Ascending aorta (tissue), 2 donors: ENCODE measurements at places on chromosomes 6 and 20.
A peak's percentile ranks its signal among the peaks of the same experiment; 100 is the strongest.

DNA sequence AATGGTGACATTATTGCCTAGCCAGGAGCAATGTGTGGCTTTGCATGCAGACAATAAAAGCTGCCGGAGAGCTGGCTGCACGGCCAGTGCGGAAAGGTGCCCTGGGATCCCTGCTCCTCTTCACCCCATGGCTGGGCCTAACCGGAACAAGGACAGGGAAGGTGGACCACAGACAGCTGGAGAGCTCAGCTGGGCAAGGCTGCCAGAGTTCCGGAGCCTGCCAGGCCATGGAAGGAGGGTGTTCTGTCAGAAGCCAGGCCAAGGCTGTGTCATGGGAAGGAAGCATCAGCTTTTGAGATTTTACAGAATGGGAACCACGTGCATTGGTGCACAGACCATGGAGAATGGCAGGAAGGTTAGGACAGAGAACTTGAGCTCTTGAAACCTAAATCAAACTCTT is 25.0 kb downstream of the MAP1LC3A start:
- no peak overlapping the region for H3K27ac ChIP-seq
- H3K36me3 ChIP-seq, result no peaks in the 10 kb centered on the region
- no peaks in the 10 kb centered on the region for H3K4me1 ChIP-seq

- H3K27ac ChIP-seq, result no peak overlapping the region
- no peak overlapping the region for H3K4me3 ChIP-seq
- no peaks in the 10 kb centered on the region for H3K27me3 ChIP-seq
- H3K4me1 ChIP-seq, result no peaks in the 10 kb centered on the region
- H3K36me3 ChIP-seq, result no peaks in the 10 kb centered on the region
Measured at GRCh38 chr20:57421253-57422220, 30.3 kb downstream of the RBM38 start.

GRCh38 chr6:67914419-67914818 is 720.7 kb upstream of the ADGRB3 start:
- H3K27me3 ChIP-seq, result no peaks in the 10 kb centered on the region
- H3K27ac ChIP-seq, result no peak overlapping the region
- H3K4me1 ChIP-seq, result no peaks in the 10 kb centered on the region
- no peaks in the 10 kb centered on the region for H3K36me3 ChIP-seq

DNA sequence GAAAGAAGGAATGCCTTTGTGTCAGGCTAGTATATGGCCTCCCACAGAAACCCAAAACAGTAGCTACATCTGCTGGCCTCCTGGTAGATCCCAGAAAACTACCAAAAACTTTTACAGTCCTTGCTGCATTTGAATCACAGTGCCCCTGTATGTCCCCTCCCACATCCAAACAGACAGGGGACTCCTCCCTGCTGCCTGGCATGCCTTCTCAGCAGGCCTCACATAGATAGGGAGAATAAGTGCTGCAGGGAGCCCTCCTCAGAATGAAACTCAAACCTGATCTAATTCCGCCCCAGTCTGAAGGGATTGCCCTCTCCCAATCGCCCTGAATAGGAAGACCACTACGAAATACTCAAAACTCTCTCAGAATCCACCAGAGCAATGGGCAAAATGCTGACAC is 14.1 kb upstream of the DEFB116 start:
- no peak for DNase-seq
- no peaks in the 10 kb centered on the region for H3K36me3 ChIP-seq
- no peak overlapping the region for H3K27ac ChIP-seq
- H3K27me3 ChIP-seq, result no peaks in the 10 kb centered on the region
- no peaks in the 10 kb centered on the region for H3K4me1 ChIP-seq

DNA sequence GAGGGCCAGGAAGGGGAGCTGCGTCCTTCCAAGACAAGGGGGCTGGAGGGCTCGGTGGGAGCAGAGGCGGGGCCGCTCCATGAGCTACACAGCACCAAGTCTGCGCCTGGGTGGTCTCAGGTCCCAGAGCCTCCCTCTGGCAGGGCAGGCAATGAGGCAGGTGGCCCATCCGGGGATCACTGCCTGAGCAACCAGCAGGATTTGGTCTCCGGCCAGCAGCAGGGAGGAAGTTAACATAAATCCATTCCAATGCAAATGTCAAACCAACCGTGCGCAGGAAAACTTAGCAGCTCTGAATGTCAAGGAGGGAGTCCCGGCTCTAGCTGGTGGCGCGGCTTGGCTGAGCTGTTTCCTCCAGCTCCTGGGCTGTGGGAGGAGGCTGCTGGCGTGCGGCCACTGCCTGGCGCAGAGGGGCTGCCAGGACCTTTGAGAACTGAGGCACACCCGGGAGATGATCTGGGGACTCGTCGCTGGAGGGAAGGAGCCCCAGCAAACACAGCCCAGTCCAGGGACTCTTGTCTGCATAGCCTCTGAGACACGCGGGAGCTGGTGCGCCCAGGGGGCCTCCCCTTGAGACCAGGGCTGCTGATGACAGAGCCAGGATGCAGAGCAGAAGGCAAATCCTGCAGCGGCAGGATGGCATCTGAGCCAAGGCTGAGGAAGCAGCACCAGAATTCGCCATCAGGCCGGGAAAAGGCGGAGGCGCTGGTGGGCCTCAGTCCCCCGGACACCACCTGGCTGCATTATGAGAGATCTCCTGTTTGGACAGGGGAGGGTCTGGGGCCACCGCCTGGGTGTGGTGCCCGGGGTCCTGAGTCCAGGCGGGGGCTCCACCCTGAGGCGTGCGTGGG is 33.1 kb upstream of the CHRNA4 start:
- H3K27me3 ChIP-seq, result no peaks in the 10 kb centered on the region
- H3K27ac ChIP-seq, result no peak overlapping the region
- H3K36me3 ChIP-seq, result no peaks in the 10 kb centered on the region
- DNase-seq, result no peak

- no peak overlapping the region for H3K4me3 ChIP-seq
- no peaks in the 10 kb centered on the region for H3K27me3 ChIP-seq
- H3K36me3 ChIP-seq, result no peaks in the 10 kb centered on the region
Measured at GRCh38 chr6:24064106-24064505, 61.9 kb upstream of the NRSN1 start.

DNA sequence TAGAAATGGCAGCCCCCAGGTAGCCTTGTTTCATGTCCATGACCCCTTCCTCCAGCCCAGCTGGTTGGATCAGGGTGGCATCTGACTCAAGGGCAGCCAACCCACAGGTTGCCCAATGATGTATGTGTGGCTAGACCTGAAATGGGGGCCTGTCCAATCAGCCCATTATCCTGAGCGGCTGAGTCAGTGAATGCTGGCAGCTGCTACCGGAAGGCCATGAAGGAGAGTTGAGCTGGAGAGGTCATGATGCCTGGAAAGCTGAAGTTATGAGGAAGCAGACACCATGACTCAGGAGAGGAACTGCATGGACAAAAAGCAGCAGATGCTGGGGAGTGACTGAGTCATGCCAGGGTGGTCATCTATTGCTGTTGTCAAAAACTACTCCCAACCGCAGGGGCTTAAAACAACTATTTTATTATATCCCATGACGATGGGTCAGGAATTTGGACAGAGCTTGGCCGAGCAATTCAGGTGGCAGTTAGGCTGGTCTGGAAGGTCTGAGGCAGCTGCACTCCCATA is 67.3 kb downstream of the MDGA1 start:
- no peak overlapping the region for H3K27ac ChIP-seq
- DNase-seq, result no peak
- no peaks in the 10 kb centered on the region for H3K27me3 ChIP-seq
- no peaks in the 10 kb centered on the region for H3K36me3 ChIP-seq

DNA sequence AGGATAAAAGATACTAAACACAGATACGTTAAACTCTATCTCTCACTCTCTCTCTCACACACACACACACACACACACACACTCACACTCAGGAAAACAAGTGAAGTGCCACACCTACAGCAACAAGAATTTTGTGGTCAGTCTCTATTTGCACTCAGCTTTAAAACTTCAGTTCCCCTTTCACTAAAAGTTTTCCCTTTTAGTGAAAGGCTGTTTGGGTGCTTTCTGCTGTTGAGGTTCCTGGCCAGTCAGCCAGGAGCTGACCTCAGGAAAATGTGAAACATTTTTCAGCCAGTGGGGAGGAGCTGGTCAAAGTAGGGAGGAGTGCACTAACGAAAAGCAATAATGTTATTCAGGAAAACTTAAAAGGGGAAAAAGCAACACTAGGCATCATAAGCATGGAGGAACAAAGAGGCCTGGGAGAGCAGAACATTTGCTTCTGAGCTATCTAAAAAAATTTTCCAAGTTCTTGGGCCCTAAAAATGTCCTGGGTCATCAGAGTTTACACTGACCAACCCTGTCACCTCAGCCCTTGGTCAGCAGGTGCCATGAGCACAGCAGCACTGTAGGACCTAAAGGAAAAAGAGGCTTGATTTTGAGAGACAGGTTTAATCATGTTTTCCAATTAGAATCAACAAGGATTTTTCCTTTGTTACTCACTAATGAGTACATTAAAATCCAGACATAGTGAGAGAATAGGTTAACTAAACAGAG is 30.7 kb upstream of the NT5E start:
- H3K27ac ChIP-seq, result peak overlapping the region; percentile 62
- H3K4me3 ChIP-seq, result no peak overlapping the region
- H3K4me1 ChIP-seq, result peaks cover 4% of the 10 kb centered on the region
- DNase-seq, result no peak

- no peak overlapping the region for H3K4me3 ChIP-seq
- H3K27ac ChIP-seq, result no peak overlapping the region
- no peak for DNase-seq
- no peaks in the 10 kb centered on the region for H3K36me3 ChIP-seq
Measured at GRCh38 chr20:55211481-55211880, 736.1 kb downstream of the DOK5 start.

- H3K27ac ChIP-seq, result peak overlapping the region; percentile 94
- H3K36me3 ChIP-seq, result peaks cover 44% of the 10 kb centered on the region
- peaks cover 8% of the 10 kb centered on the region for H3K4me1 ChIP-seq
- H3K4me3 ChIP-seq, result peak overlapping the region; percentile 91
- no peak for DNase-seq
- H3K27me3 ChIP-seq, result no peaks in the 10 kb centered on the region
Measured at GRCh38 chr6:30741789-30742315, 635 bp downstream of the FLOT1 start.

DNA sequence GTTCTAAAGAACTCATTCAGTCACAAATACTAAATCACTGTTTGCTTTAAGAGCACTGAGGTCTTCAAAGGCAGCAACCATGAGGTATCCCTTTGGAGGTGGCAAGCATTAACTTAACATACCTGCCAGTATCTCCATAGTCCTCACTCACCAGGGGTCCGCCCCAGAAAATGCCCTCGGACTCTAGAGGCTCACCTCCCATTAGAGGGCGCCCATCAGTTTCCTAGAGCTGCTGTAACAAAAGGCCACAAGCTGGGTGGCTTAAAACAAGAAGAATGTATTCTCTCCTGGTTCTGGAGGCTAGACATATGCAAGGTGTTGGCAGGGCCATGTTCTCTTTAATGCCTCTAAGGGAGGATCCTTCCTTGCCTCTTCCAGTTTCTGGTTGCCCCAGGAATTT is 12.0 kb upstream of the RNGTT start:
- H3K36me3 ChIP-seq, result no peaks in the 10 kb centered on the region
- no peaks in the 10 kb centered on the region for H3K27me3 ChIP-seq
- H3K4me1 ChIP-seq, result no peaks in the 10 kb centered on the region
- H3K27ac ChIP-seq, result no peak overlapping the region
- no peak for DNase-seq
- no peak overlapping the region for H3K4me3 ChIP-seq

- H3K36me3 ChIP-seq, result no peaks in the 10 kb centered on the region
- no peak overlapping the region for H3K4me3 ChIP-seq
- DNase-seq, result no peak
- no peaks in the 10 kb centered on the region for H3K27me3 ChIP-seq
- H3K27ac ChIP-seq, result no peak overlapping the region
Measured at GRCh38 chr6:120083186-120083585, 733.6 kb upstream of the MAN1A1 start.

DNA sequence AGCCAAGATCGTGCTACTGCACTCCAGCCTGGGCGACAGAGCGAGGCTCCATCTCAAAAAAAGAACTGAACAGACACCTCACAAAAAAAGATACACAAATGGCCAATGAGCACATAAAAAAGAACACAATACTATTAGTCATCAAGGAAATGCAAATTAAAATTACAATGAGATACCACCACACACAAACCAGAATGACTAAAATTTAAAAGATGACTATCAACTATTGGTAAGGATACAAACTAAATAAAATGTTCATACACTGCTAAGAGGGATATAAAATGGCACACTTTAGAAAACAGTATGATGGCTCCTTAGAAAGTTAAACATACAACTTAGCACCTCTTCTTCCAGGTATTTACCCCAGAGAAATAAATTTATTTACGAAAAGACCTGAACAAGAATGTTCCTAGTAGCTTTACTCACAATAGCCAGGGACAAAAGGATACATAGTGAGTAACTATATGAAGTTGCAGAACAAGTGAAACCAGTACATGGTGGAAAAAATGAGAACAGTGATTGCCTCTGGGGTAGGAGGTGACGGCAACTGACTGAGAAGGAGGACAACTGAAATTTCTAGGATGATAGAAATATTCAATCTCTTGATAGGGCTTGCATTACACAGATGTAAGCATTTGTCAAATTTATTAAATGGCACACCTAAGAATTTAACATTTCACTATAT is 53.2 kb downstream of the FAM8A1 start:
- H3K27ac ChIP-seq, result no peak overlapping the region
- H3K27me3 ChIP-seq, result no peaks in the 10 kb centered on the region
- H3K36me3 ChIP-seq, result peaks cover 9% of the 10 kb centered on the region
- H3K4me3 ChIP-seq, result no peak overlapping the region

DNA sequence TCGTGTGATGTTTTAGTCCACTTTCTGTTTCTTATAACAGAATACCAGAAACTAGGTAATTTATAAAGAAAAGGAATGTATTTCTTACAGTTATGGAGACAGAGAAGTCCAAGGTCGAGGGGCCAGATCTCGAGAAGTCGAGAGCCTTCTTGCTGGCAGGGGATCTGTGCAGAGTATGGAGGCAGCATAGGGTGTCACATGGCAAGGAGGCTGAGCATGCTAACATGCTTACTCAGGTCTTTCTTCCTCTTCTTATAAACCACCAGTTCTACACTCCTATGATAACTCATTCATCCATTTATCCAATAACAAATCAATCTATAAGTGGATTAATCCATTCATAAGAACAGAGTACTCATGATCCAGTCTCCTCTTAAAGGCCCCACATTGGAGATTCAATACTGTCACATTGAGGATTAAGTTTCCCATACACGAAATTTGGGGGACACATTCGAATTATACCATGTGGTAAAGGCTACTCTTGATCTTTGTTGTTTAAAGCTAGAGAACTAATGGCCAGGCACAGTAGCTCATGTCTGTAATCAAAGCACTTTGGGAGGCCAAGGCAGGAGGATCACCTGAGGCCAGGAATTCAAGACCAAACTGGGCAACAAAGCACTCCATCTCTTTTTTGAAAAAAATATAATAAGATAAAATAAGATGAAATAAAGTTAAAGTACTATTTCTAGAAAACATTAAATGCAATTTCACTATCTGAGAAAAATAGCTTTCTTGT is 2.1 kb downstream of the GOPC start:
- peaks cover 7% of the 10 kb centered on the region for H3K36me3 ChIP-seq
- no peak overlapping the region for H3K27ac ChIP-seq
- DNase-seq, result no peak
- no peaks in the 10 kb centered on the region for H3K4me1 ChIP-seq
- H3K27me3 ChIP-seq, result no peaks in the 10 kb centered on the region

- H3K27ac ChIP-seq, result no peak overlapping the region
- H3K36me3 ChIP-seq, result no peaks in the 10 kb centered on the region
- H3K27me3 ChIP-seq, result no peaks in the 10 kb centered on the region
- no peak overlapping the region for H3K4me3 ChIP-seq
- H3K4me1 ChIP-seq, result no peaks in the 10 kb centered on the region
Measured at GRCh38 chr20:39633689-39634088, 671.5 kb downstream of the DHX35 start.

- H3K4me1 ChIP-seq, result peaks cover 4% of the 10 kb centered on the region
- H3K4me3 ChIP-seq, result no peak overlapping the region
- H3K27me3 ChIP-seq, result no peaks in the 10 kb centered on the region
Measured at GRCh38 chr6:34679552-34680253, 16.9 kb downstream of the ILRUN start.
